GM23338 (cell line): ENCODE measurements at places on chromosomes 4 and X. TPM values are rescaled to one million over a fixed set of nuclear protein-coding genes. Genes with fewer than 3 reads are reported as not detected.

HS6ST2 gene
- 3.7 and 4.8 TPM in 2 replicates for total RNA-seq

USP26 gene
- not detected in 2 replicates for total RNA-seq

DCHS2 gene
- 6.3 and 7.6 TPM in 2 replicates for total RNA-seq

TEC gene
- total RNA-seq: 3.0 and 8.3 TPM in 2 replicates
